ENCODE measurements at places on chromosomes 6 and 20. TPM values are rescaled to one million over a fixed set of nuclear protein-coding genes. Genes with fewer than 3 reads are reported as not detected.

MLIP gene
- total RNA-seq: 140 TPM

FOXS1 gene
- 1.5 TPM for total RNA-seq

BMP7 gene
- not detected for total RNA-seq

CST4 gene
- total RNA-seq: not detected

HEY2 gene
- total RNA-seq: 5.2 TPM

HS3ST5 gene
- total RNA-seq: 0.20 TPM

GSTA2 gene
- total RNA-seq: not detected

SOBP gene
- 14.8 TPM for total RNA-seq

LPIN3 gene
- total RNA-seq: 2.4 TPM

SMLR1 gene
- not detected for total RNA-seq

DNA sequence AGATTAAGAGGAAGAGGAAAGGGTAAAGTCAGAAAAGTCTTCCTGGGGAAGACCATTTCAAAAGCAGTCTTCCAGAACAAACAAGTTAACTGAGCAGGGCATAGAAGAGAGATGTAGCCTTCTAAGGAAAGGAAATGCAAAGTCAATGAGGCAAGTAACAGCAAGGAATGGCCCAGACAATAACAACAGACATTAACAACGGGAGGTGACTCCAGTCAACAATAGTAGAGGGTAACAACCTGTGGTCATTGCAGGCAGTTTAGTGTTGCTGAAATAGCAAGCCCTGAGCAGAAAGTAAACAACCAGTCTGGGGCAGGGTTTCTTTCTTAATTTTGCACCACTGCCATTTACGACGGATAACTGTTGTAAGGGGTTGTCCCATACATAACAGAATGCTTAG is 2.1 kb downstream of the MDN1 start:
- no peak for DNase-seq

DNA sequence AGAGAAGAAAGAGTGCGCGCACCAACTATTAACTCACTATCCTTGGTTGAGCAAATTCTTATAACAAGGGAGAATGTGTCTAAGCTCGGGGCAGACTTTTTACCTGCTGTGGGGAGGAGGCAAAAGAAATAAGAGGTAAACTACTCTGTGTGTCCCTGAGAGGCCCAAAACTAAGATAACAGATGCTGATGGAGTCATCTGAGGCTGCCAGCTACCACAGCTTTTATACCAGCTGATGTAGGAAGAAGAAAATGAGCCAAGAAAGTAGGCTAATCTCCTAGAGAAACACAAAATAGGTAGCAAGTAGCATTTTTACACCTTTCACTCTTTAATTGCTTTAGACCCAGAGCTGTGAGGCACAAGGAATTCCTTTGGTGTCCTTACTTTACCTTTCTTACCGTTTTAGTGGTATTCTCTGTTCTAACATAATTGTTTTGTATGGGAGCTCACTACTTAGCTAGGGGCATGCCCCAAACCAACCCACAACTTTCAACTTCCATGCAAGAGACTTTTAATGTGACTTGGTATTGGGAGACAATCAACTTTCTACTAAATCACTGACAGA is 27.8 kb upstream of the PIM1 start:
- no peak for DNase-seq

DNA sequence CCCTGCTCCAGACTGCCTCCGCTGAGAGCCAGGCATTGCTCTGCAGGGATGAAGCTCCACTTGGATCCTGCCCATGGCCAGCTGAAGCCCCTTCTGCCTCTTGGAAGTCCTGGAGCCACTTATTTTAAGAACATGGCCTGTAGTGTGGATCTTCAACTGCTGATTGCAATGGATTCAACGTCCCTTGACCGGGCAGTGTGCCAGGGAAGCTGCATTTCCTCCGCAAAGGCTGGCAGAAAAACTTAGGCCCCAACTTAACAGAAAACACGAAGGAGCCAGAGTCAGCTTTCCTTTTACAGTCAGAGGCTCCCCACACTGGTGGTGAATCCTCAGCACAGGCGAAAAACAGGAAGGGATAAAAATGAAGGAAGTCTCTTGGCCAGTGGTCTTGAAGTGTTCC is 26.3 kb upstream of the FOXQ1 start:
- no peak for DNase-seq

DNA sequence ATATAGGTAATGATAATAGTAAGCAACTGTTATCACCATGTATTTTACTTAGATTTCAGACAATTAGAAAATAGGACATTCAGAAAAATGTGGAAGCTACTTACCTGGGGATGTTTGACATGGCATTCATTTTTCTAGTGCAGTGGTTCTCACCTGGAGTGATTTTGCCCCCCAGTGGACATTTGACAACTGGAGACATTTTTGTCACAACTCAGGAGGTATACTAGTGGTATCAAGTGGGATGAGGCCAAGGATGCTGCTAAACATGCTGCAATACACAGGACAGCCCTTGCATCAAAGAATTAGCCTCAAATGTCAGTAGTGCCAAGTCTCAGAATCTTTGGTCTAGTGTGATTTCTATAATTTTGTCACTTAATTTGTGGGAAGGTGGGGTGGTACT is 36.1 kb downstream of the NUS1 start:
- DNase-seq: no peak

GRCh38 chr20:45341579-45341938 is 6.7 kb downstream of the SDC4 start:
- no peak for DNase-seq

- DNase-seq: no peak
These were observed 79.8 kb upstream of the TRDN start for GRCh38 chr6:123716506-123716905.

DNA sequence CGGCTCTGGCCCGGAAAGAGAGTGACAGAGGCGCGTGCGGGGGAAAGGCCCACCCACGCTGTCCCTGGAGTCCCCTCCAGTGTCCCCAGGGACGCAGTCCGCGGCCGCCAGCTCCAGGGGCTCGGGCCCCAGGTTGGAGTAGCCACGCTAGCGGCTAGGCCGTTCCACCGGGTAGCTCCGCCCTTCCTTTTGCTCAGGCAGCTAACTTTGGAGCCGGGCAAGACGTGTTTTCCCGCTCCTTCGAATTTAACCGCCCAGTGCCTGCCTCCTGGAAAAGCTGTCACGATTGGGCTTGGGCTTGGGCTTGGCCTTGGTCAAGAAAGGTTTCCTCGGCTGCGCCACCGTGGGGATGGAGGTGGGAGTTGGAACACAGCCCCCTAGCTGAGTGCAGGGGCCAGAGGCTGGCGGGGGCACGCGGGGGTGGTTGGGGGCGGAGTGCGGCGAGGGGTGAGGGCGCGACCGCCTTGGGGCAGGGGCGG is 4.7 kb downstream of the LINC00237 start:
- peak; percentile 53 for DNase-seq
